GM04504 (cell line): ENCODE measurements at places on chromosomes 6 and 20.

DNA sequence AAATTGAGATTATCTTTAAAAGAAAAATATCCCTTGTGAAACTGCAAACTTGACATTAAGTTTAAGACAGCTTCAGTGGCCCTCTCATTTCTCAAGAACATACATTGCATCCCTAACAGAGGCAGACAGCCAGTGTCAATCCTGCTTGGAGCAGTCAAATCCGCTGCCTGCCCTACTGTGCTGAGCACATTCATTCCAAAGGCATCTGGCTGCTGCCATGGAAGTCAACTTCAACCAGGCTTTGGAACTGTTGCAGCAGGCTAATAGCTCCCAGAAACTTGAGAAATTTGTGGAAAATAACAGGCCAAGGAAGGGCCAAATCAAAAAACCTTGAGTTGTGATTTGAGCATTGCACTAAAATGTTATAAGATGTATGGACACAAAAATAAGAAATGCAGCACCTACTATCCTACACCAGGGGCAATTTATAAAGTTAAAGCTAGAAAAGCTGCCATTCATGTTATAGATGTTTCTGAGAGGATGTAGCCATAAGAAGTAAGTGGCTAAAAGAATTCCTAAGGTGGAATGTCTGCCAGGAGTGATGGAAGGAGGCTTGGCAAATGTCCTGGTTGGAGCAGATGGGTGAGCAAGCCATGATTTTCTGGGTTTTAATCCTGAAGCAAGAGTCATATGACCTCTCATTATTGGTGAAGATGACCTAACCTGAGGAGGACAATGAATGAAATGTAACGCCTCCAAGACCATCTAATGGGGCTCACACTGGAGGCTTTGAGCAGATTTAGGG, 31.4 kb upstream of the HAO1 start:
- peak; percentile 20 for DNase-seq

GRCh38 chr6:111970426-111970825, 83.5 kb upstream of the CCN6 start:
- DNase-seq: no peak

DNA sequence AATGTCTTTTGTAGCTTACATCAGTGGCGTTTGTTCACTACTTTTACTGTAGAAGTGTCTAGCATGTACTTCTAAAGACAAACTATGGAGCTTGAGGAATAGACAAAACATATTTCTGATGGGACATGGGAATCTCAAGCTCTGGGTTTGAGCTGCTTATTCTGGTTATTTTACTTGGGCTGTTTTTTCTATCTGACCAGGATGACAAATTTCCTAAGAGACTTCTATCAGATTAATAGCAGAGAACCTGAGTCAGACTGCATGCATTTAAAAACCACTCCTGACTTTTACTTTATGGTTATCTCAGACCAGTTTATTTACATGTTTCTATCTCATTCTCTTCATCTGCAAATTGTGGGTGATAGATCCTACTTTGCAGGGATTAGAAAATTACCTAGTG, 1282.3 kb upstream of the GJE1 start:
- no peak for DNase-seq

DNA sequence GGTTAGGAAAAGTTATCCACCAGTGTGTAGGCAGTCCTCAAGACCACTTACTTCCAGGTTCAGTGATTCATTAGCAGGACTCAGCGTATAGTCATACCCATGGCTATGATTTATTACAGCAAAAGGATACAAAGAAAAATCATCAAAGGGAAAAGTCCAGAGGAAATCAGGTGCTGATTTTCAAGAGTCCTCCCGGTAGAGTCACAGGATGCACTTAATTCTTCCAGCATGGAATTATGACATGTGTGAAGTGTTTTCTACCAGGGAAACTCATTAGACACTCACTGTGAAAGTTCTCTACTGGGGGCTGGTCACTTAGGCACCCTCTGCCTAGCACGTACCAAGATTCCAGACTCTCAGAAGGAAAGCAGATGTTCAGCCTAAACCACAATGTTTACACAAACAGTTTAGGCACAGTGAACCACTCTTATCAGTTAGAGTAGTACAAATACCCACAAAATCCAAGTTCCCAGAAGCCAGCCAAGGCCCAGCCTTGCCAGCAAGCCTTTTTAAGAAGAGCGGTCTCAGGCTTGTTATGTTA, 10.2 kb downstream of the WFDC3 start:
- DNase-seq: peak; percentile 68

GRCh38 chr20:34948030-34948429, 7.6 kb downstream of the GSS start:
- peak; percentile 70 for DNase-seq
